ENCODE measurements at places on chromosomes 7 and 10.

DNA sequence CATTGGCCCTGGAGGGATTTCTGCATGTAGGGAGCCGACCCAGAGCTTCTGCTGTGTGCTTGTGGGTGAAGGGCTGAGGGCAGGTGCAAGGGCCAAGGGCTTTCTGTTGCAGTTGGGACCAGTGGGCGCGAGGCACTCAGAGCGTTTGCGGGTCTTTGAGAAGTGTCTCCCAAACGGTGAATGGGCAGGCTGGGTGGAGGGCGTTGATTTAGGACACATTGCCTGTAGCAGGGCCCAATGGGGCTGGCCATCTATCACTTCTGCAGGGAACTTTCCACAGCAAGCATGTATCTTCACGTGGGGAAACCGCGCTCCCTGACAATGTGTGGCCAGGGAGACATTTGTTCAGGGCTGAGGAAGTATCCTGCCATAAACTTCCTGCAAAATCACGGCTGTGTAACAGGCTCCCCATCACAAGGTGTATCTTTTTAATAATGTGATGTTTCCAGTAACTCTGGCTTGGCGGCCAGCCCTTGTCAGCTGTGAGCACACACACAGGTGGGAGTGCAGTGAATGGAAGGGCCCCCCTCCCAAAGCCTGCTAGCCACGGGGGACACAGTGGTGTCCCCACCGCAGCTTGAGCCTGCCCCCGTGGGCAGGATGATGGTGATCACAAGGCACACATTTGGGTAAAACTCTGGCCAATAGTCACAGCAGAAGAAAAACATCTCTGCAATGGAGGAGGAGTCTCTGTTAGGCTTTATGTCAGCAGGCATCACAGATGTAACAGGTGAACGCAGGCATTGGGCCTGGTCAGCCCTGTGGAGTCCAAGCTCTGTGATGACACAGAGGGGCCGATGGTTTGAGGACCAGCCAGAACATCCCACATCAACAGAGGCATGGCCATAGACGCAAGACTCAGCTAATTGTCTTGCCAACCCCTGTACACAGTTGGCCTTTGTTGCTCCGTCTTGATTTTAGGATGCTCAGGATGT is 84.3 kb downstream of the GLRX3 start:
- no peak for DNase-seq

DNA sequence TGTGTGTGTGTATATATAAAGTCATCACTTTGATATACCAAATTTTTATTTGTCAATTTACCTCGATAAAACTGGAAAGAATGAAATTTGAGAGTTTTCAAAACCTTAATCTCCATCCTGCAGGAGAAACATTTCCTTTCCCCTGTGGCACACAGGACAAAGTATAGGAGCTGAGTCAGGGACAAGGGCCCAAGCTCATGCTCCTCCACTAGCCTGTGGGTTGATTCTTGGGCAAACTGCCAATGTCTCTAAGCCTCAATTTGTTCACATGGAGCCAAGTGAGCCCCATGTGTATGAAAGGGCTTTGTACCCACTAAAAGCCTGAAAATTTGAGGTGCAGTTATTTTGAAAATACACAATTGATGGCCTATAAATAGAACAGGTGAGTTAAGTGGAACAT is 60.3 kb upstream of the IL6 start:
- DNase-seq, result no peak

DNA sequence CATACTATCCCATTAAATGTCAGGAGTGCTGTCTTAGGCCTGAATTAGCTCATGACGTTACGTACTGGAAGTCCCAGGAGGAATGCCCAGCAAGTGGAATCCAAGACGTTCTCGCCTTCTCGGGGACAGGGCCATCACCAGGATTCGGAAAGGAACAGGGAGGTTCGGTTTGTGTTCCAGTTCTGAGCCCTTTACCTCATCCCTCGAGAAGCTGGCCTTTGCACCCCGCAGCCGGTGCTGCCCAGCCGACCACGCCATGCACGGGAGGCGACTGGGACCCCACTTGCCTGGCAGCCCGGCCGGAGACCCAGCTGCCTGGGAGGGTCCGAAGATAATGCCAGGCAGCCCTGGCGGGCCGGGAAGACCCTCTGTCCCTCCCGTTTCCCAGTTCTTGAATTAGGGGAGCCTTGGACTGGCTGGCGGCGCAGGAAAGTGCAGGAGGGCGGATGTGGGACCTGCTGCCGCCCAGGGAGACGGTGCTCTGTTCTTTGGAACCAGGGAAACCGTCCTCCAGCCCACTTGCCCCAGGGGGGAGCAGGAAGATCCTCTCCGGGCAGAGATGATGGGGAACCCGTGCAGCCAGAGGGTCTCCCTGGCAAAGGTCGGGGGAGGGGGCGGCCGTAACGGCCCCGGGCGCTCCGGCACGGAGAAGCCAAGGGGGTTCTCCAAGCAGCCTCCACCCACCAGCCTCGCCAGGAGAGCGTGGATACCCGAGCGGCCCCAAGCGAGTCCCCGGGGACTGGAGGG is 671 bp upstream of the CHST3 start:
- no peak for DNase-seq

- peak; percentile 18 for DNase-seq
Measured at GRCh38 chr10:68406111-68406814, 814 bp downstream of the RUFY2 start.

DNA sequence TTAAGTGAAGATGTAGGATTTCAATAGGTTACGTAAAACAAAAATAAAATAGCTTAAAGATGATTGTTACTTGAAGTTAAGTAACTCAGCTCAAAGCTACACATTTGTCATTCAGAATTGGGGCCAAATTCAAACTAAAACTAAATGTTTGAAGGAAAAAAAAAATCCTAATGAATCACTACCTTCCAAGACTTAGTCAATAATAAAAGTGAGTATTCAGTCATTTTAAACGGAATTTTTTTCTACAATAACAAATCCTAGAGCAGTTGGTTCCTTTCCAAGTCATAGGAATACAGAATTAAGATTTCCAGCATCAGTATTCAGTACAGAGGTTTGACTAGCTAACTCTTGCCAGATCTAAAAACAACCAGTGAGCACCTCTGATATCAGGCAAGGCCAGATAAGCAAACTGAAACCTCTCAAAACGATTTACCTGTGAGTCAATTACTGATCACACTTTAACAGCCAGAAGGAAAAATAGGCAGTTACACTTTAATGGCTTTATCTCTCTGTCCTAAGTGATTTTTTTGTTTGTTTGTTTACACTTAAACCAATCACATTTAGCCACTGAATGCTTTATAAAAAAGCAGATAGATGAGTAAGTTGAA is 669.8 kb upstream of the ANKRD30A start:
- no peak for DNase-seq
